Caco-2 (cell line): ENCODE measurements at places on chromosomes 1 and 21. TPM values are rescaled to one million over a fixed set of nuclear protein-coding genes. Genes with fewer than 3 reads are reported as not detected.
A peak's percentile ranks its signal among the peaks of the same experiment; 100 is the strongest.

CNTN2 gene
- total RNA-seq: not detected in 2 replicates

OR2T2 gene
- total RNA-seq: not detected in 2 replicates

DNA sequence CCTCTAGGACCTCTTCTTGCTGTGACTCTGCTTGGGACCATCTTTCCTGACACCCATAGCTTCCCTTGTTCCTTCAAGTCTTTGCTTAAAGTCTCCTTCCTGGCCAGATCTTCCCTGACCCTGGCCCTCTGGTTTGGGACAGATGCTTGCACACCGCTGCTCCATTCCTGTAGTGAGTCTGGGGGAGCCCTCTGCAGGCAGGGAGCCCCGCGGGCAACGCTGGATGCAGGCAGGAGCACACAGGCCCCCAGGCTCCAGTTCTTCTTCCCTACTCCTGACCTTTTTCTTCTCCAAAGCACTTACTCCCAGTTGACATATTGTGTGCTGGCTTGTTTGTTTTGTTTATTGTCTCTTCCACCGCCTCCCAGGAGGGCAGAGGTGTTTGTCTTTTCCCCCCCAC is 413.4 kb downstream of the CAMTA1 start:
- H3K36me3 ChIP-seq: no peaks in the 10 kb centered on the region
- no peaks in the 10 kb centered on the region for H3K4me1 ChIP-seq
- H3K27ac ChIP-seq: no peak overlapping the region
- H3K27me3 ChIP-seq: no peaks in the 10 kb centered on the region
- no peak overlapping the region for H3K4me3 ChIP-seq

DNA sequence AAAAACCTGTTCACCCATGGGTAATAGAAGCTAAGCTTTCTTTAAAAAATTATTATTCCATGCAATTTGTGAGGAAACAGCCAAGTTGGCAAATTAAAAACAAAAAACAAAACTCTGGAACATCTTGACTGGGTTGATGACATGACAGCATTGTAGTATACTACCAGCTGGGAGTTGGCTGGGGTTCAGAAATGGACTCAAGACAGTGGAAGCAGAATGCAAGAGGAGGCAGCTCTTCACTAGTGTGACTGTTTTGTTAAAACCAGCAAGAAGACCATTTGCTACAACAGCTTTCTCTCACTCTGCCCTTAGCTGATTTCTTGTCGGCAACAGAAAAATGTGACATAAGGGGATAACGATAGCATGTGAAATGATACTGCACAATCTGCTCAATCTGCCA is 1298.9 kb upstream of the ADGRL4 start:
- no peak overlapping the region for H3K27ac ChIP-seq
- H3K27me3 ChIP-seq: no peaks in the 10 kb centered on the region
- no peak for DNase-seq

DNA sequence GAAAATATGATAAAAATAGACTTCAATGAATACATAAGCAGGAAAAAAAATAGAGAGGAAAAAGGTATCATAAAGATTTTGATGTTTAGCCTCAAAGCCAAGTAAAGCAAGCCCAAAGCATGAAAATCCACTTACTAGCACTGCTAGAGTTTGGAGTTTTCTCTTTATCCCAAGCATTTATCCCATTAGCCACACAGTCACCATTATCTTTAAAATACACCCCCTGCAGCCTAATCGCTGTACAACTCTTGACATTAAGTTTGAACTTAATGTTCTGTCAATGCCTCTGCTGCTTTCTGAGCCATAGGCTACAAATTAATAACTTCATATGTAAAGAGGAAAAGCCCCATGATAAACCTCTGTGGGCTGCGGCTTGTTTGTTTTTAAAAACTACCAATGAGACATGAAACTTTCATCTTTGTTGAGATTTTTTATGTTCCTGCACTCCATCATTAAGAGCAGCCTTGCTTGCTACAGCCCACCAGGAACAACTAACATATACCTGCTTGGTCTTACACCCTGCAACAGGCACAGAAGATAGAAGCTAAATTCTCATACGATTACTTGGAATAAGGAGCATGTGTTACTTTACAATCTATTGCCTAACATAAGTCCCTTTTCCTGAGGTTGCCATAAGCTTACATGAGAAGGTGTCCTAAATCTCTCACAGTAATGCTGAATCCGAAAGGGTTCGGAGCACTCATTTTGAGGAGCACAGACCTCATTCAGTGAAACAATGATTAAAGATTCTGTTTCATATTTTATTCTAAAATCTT is 202.4 kb downstream of the SMYD3 start:
- no peak overlapping the region for H3K27ac ChIP-seq
- DNase-seq: no peak
- no peaks in the 10 kb centered on the region for H3K4me1 ChIP-seq
- H3K27me3 ChIP-seq: no peaks in the 10 kb centered on the region

DNA sequence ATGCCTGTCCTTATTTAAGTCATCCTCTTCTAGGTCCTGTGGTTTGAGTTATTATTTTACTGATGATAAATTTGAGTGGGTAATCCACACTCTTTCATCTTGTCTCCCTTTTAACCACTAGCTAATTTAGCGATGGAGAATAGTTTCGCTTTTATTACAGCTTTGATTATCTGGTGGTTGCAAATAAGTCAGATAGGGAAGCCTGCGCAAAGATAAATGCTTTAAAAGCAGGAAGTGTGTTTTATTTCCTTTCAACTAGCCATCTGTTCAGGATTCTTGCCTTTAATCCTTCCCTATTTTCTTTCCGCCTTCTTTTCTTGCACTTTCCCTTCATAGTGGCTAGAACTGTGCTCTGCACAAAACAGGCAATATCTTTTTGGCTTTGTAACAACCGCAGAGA is 129.0 kb downstream of the TGFB2 start:
- H3K36me3 ChIP-seq: no peaks in the 10 kb centered on the region
- H3K27me3 ChIP-seq: no peaks in the 10 kb centered on the region
- H3K27ac ChIP-seq: no peak overlapping the region
- H3K4me3 ChIP-seq: no peak overlapping the region
- H3K4me1 ChIP-seq: peaks cover 17% of the 10 kb centered on the region

DNA sequence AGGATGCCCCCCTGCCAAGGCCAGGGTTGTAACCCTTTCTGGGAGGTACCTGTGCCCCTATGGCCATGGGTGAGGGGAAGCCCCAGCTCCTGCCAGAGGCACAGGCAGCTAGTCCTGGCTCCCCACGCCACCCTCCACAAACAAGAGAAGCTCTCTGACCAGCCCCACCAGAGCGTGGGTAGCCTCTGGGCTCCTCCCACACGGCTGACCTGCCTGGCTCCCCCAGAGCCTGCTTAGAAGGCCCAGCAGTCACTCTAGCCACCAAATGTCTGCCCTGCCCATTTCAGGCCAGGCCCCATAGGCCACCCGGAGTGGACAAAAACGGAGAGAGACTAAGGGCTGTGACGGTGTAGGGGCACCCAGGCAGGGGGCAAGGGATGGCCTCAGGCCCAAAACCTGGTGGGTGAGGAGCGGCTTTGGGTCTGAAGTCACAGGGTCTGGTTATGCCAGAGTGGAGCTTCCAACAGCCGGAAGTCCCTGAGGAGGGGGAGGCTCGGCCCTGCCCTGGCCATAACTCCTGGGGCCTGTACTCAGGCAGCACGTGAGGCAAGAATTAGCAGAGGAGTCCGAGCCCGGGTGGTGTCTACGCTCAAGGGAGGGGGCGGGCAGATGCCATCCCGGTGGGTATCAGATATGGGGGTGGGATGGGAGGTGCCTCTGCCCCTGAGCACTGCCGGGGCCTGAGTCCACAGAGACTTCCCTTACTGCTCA is 155.4 kb downstream of the CASZ1 start:
- H3K4me3 ChIP-seq: no peak overlapping the region
- H3K27me3 ChIP-seq: no peaks in the 10 kb centered on the region
- peak overlapping the region; percentile 32 for H3K27ac ChIP-seq
- no peaks in the 10 kb centered on the region for H3K4me1 ChIP-seq
- no peak for DNase-seq
